ENCODE measurements at places on chromosomes 13 and 19. TPM values are rescaled to one million over a fixed set of nuclear protein-coding genes. Genes with fewer than 3 reads are reported as not detected.
A peak's percentile ranks its signal among the peaks of the same experiment; 100 is the strongest.

Gene TNNT1
- 10.2 TPM for polyA plus RNA-seq

DNA sequence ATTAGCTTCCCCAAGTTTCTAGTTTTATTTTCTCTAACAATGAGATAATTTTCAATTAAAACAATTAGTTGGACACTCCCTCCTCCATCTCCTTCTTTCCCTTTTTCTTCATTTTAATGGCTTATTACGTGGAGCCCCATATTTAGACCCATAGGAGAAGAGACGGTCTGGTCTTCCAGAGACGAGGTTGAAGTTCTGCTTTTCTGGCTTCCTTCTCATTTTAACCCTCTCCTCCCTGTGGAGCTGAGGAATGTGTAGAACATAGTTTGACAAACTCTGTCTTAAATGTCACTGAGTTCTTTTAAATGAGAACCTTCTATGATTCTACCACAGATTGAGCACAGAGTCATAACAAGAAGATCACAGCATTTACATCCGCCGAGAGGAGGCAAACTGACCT is 86.8 kb downstream of the EDNRB start:
- no peak overlapping the region for H3K4me3 ChIP-seq
- no peak overlapping the region for H3K27ac ChIP-seq
- H3K4me1 ChIP-seq, result no peaks in the 10 kb centered on the region

- H3K27me3 ChIP-seq, result no peaks in the 10 kb centered on the region
- peaks cover 33% of the 10 kb centered on the region for H3K4me1 ChIP-seq
- peak overlapping the region; percentile 98 for H3K27ac ChIP-seq
These were observed 2.0 kb downstream of the ZFP36 start for GRCh38 chr19:39408392-39409207.

GRCh38 chr13:31227063-31227462 is 27.3 kb downstream of the B3GLCT start:
- no peak for DNase-seq
- H3K4me1 ChIP-seq, result no peaks in the 10 kb centered on the region
- H3K36me3 ChIP-seq, result peaks cover 2% of the 10 kb centered on the region
- no peak overlapping the region for H3K4me3 ChIP-seq
- no peak overlapping the region for H3K27ac ChIP-seq

DNA sequence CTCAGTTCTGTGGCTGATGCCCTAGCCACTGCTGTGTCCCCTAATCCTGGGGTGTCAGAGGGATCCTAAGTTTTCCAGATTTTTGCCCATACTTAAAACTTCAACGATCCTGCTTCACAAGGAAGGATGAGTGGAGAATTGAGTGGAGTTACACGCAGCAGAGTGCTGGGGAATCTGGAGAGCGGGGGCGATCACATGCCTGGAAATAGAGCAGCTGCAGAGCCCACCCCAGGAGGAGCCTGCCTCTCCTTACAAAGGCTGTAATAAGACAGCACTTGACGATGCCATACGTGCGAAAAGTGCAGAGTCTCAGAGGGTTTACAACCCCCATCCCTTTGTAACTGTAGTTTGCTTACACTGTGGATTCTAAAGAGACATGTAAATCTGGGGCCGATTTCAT is 40.6 kb downstream of the SUGP2 start:
- peaks cover 52% of the 10 kb centered on the region for H3K36me3 ChIP-seq
- no peak overlapping the region for H3K4me3 ChIP-seq
- no peak overlapping the region for H3K27ac ChIP-seq
- H3K27me3 ChIP-seq, result no peaks in the 10 kb centered on the region
- no peak for DNase-seq
- H3K4me1 ChIP-seq, result peaks cover 4% of the 10 kb centered on the region

- H3K27ac ChIP-seq, result no peak overlapping the region
- DNase-seq, result no peak
- no peaks in the 10 kb centered on the region for H3K27me3 ChIP-seq
- peaks cover 71% of the 10 kb centered on the region for H3K36me3 ChIP-seq
- H3K4me3 ChIP-seq, result no peak overlapping the region
- peaks cover 18% of the 10 kb centered on the region for H3K4me1 ChIP-seq
These were observed 18.0 kb downstream of the TCF3 start for GRCh38 chr19:1634242-1634937.

DNA sequence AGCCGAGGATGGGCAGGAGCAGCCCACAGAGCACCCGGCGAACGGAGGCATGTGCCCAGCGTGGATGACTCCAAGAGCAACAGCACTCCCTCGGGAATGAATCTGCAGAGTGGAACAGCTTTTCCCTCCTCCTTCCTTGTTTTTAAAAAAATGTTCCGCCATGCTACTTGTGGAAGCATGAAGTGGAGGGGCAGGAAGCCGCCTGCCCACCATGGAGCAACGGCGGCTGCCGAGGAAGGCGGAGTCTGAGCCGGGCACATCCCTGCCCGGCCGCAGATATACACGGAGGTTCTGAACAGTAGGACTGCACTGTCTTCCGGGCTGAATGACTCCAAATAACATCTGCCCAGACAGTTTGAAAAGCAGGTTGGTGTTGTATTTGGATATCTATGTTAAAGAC is 65.2 kb downstream of the SOX1 start:
- H3K27me3 ChIP-seq, result peaks cover 40% of the 10 kb centered on the region
- DNase-seq, result no peak
- H3K36me3 ChIP-seq, result no peaks in the 10 kb centered on the region
- H3K4me3 ChIP-seq, result no peak overlapping the region
- H3K4me1 ChIP-seq, result peaks cover 4% of the 10 kb centered on the region

DNA sequence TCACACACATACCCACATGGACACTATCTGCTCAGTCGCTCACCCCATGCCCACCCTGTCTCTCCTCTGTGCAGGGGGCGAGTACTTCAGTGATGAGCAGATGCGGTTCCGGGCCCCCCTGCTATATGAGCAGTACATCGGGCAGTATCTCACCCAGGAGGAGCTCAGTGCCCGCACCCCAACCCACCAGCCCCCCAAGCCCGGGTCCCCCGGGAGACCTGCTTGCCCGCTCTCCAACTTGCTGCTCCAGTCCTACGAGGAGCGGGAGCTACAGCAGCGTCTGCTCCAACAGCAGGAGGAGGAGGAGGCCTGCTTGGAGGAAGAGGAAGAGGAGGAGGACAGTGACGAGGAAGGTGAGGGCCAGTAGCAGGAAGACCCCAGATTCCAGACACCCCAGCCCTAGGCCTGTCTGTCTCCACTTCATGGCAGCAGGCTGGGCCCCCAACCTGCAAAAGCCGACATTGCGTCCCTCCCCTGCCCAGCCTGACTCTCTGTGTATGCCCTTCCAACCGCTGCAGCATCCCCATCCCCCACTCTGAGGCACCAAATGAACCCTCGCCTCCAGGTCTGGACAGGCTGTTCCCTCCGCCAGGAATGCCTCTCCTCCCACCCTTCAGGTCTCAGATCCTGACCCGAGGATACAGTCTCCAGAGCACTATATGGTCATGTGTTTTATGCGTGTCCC is 9.7 kb downstream of the CCDC97 start:
- no peak overlapping the region for H3K4me3 ChIP-seq
- DNase-seq, result no peak
- H3K36me3 ChIP-seq, result peaks cover 71% of the 10 kb centered on the region
- no peak overlapping the region for H3K27ac ChIP-seq

DNA sequence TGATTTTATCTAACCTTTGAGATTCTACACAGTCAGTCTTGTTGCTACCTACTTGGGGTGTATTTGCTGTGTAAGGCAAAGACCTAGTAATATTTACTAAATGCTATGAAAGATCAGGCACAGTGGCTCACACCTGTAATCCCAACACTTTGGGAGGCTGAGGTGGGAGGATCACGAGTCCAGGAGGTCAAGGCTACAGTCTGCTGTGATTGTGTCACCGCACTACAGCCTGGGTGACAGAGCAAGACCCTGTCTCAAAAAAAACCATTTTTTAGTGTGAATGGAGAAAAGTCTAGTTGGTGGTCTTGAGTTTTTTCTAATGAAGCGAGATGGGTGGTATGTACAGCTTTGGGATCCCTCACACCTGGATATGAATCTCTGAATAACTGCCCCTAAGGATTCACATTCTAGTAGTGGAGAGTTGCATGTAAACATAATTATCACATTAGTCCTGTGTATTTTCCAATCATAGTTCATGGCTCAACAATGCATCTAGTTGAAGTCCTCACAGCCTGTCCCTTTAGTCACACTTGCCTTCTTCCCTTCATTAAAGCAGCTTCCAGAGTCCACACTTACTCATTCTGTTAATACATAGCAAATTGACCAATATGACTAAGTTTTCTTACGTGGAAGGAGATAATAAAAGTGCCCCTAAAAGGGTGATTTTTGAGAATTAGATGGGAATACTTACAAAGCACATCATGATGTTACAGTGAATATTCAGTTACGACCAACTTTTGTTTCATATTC is 7.5 kb downstream of the RPL21 start:
- H3K27me3 ChIP-seq, result no peaks in the 10 kb centered on the region
- no peak overlapping the region for H3K4me3 ChIP-seq

DNA sequence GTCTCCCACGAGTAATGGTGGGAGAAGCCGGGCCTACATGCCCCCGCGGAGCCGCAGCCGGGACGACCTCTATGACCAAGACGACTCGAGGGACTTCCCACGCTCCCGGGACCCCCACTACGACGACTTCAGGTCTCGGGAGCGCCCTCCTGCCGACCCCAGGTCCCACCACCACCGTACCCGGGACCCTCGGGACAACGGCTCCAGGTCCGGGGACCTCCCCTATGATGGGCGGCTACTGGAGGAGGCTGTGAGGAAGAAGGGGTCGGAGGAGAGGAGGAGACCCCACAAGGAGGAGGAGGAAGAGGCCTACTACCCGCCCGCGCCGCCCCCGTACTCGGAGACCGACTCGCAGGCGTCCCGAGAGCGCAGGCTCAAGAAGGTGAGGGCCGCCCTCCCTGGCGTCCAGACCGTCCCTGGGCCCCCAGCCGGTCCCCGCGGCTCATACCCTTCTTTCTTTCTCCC is 1.4 kb upstream of the USF2 start:
- no peak for DNase-seq
- no peaks in the 10 kb centered on the region for H3K27me3 ChIP-seq
- H3K4me1 ChIP-seq, result peaks cover 9% of the 10 kb centered on the region
- peaks cover 53% of the 10 kb centered on the region for H3K36me3 ChIP-seq
- peak overlapping the region; percentile 69 for H3K4me3 ChIP-seq
